Myometrial cell (primary cell): ENCODE measurements at places on chromosomes 16 and 17. TPM values are rescaled to one million over a fixed set of nuclear protein-coding genes. Genes with fewer than 3 reads are reported as not detected.

NFATC2IP gene
- 20.0 and 21.6 TPM in 2 replicates for total RNA-seq

SMTNL2 gene
- total RNA-seq, result not detected in 2 replicates

TBC1D3G gene
- not detected in 2 replicates for total RNA-seq

KRT25 gene
- total RNA-seq, result not detected in 2 replicates

KRT16 gene
- total RNA-seq, result not detected in 2 replicates

GINS2 gene
- total RNA-seq, result 16.1 and 22.5 TPM in 2 replicates

ABCC3 gene
- total RNA-seq, result 1.7 and 4.1 TPM in 2 replicates

TSNAXIP1 gene
- under 0.01 and 1.4 TPM in 2 replicates for total RNA-seq

SLFN12 gene
- total RNA-seq, result 18.5 and 24.6 TPM in 2 replicates

ACSM2A gene
- total RNA-seq, result not detected in 2 replicates

CDR2L gene
- total RNA-seq, result 26.4 and 34.0 TPM in 2 replicates

KRT12 gene
- total RNA-seq, result under 0.01 TPM in 1 of 2 replicates, not detected in the other

VPS35L gene
- total RNA-seq, result 41.8 and 48.4 TPM in 2 replicates

PMFBP1 gene
- 1.2 TPM in 1 of 2 replicates, not detected in the other for total RNA-seq

KRT9 gene
- not detected in 2 replicates for total RNA-seq

AOC3 gene
- not detected in 2 replicates for total RNA-seq

BOLA2B gene
- total RNA-seq, result 316 and 413 TPM in 2 replicates

DOC2A gene
- total RNA-seq, result 0.53 TPM in 1 of 2 replicates, not detected in the other

SYT17 gene
- total RNA-seq, result not detected in 2 replicates

TAT gene
- not detected in 2 replicates for total RNA-seq

JPT2 gene
- 53.6 and 84.4 TPM in 2 replicates for total RNA-seq

CCDC154 gene
- total RNA-seq, result not detected in 2 replicates

BCL6B gene
- total RNA-seq, result 0.18 and 0.58 TPM in 2 replicates

FBXL20 gene
- total RNA-seq, result 8.2 and 9.2 TPM in 2 replicates

MMP15 gene
- 0.18 TPM in 1 of 2 replicates, not detected in the other for total RNA-seq

TRPV3 gene
- 0.53 and 6.6 TPM in 2 replicates for total RNA-seq

TNS4 gene
- under 0.01 TPM in 2 replicates for total RNA-seq

RASL10B gene
- total RNA-seq, result 4.6 TPM in 2 replicates

ZG16 gene
- not detected in 2 replicates for total RNA-seq

AMZ2 gene
- 121 and 129 TPM in 2 replicates for total RNA-seq

ELAC2 gene
- total RNA-seq, result 65.2 and 74.7 TPM in 2 replicates

CIITA gene
- total RNA-seq, result not detected in 2 replicates

KRT40 gene
- total RNA-seq, result not detected in 2 replicates

CD300A gene
- not detected in 2 replicates for total RNA-seq
